Left forelimb (tissue), 1 donor: ENCODE measurements at places on chromosomes 1 and 21.

DNA sequence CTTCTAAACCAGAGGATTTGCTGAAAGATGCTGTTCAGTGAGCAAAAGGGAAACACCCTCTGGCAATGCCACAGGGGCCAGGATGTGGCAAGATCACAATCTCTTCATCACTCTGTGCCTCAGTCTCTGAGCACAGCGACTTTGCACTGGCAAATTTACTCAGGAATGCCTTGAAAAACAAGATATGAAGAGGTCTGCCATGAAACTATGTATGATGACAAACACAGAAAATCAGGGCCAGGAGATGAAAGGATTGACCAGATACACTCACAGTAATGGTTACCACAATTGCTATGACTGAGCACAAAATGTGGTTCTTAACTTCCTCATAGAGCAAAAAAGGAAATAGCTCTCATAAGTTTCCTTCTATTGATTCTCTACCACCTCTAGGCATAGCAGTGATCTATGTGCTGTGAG is 5.8 kb downstream of the TTC13 start:
- DNase-seq, result no peak

GRCh38 chr1:231416901-231417300 is 5.2 kb downstream of the EGLN1 start:
- DNase-seq, result no peak

GRCh38 chr1:219041141-219041540 is 132.5 kb upstream of the LYPLAL1 start:
- DNase-seq, result no peak

- no peak for DNase-seq
Measured at GRCh38 chr1:90480271-90480835, 236.7 kb downstream of the BARHL2 start.

GRCh38 chr1:247857069-247857984 is at the start of gene TRIM58:
Gene TRIM58 (plus strand): TSS chr1:247857187. CDS start chr1:247857247, 60 bp downstream.
- no peak for DNase-seq

- DNase-seq, result no peak
Measured at GRCh38 chr1:32816676-32817158, 441 bp downstream of the YARS1 start.

- DNase-seq, result no peak
Measured at GRCh38 chr1:230864441-230864840, 3.9 kb downstream of the C1orf198 start.

DNA sequence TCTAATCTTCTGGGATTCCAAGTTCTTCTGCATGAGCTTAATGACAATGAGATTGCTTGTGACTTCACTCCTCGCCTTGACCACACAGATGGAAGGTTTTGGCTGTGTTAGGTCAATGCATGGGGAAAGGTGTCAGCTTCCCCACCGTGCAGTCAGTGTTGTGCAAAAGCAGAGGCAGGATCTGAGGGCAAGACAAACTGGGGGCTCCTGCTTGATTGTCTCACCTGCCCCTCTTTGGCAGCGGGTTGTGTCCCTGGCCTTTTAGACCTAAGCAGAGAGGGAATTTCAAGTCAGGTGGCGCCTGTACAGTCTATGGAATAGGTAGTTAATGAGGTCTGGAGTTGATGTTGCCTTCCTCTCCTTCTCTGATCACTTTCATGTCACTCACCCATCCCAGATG is 150.1 kb downstream of the CNIH3 start:
- DNase-seq, result no peak

DNA sequence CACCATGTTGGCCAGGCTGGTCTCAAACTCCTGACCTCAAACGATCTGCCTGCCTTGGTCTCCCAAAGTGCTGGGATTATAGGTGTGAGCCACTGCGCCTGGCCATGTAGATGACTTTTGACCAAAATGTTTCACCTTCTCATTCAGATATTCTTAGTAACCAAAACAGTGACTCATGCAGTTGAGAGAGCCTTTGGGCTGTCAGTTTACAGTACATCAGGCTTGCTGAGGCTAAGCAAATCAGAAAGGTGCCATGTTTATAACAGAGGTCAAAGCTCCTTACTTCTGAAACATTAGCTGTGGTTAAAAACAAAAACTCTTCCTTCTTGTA is 21.0 kb downstream of the CNIH4 start:
- no peak for DNase-seq
